HCT116 (cell line): ENCODE measurements at places on chromosomes 7 and 10.

DNA sequence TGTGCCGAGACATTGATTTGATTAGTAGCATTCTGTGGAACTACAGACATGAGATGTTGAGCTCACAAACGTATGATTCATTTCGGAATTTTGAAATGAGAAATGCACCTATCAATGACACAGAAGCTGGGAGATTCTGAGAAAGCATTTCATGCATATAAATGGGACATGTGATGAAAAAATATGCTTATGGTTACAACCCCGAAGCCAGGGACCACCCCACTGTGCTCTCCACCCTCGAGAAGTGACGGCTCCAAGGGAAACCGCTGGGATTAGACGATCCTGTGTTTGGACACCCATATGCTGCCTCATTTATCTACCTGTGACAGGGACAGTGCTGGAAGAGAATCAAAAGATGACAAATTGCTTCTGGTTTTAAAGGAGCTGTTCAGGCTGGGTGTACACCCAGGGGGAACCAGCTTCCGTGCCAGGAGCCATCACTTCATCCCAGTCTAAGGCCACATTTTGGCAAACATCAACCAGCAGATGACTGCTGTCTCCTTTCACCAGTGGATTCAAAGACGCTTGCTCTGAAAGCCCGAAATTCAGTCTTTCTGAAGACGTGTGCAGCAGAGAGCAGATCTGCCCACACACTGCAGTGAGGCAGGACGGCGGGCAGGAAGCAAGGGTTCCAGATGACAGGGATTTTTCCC is 109.9 kb downstream of the ATXN7L1 start:
- no peak for DNase-seq

- DNase-seq = no peak
Measured at GRCh38 chr7:121499624-121500023, 103.5 kb upstream of the FAM3C start.

- no peak for DNase-seq
Measured at GRCh38 chr7:87316846-87317552, 28.5 kb upstream of the CROT start.

DNA sequence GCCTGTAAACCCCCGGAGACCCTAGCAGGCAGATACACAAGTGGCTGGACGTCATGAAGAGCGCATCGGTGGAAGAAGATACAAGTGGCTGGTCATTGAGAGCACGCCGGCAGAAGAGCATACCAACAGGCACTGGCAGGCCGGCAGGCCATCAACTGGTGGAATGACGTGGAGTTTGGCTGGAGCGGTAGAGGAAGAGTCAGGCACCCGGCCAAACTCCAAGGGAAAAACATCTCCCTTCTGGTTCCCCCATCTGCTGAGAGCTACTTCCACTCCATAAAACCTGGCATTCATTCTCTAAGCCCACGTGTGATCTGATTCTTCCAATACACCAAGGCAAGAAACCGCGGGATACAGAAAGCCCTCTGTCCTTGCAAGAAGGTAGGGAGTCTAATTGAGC is 113.4 kb upstream of the NPSR1 start:
- DNase-seq = no peak

DNA sequence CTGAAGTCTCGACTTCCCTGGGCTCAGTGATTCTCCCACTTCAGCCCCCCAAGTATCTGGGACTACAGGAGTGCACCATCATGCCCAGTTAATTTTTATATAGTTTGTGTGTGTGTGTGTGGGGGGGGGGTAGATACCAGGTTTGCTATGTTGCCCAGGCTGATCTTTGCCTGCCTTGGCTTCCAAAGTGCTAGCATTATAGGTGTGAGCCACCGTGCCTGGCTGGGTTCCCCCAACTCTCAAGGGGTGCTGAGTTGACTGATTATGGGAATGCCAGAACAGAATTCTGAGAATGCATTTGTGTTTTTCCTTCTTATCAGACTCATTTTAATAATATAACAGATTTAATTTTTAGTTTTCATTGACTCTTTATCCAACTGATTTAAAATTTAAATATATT is 19.5 kb downstream of the RPA3 start:
- DNase-seq = no peak

GRCh38 chr10:101063050-101063525 is 1.3 kb downstream of the KAZALD1 start:
- no peak for DNase-seq
